ENCODE measurements at places on chromosomes 6 and 20. TPM values are rescaled to one million over a fixed set of nuclear protein-coding genes. Genes with fewer than 3 reads are reported as not detected.

Gene CD83
- 10.0 TPM for total RNA-seq

Gene EGFL8
- total RNA-seq: 9.8 TPM

GRCh38 chr20:50821994-50822393, 27.1 kb downstream of the BCAS4 start:
- no peak for DNase-seq

Gene PGC
- not detected for total RNA-seq

Gene PPT2
- 17.1 TPM for total RNA-seq

DNA sequence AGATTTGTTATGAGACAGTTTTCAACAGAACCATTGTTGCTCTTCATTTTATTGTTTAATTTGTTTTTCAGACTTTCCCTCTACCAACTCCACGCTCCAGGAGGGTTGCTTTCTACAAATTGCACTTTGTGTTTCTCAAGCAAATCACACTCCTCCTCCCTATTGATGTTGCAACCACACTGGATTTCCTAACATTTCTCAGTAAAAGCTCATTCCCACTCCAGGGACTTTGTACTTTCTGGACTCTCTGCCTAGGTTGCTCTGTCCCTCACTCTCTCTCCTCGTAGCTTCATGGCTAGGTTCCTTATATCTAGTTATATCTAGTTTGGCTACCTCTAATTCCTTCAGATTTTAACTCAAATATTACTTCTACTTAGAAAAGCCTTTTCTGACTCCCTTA, 20.3 kb downstream of the PGK2 start:
- DNase-seq: no peak

- DNase-seq: no peak
Measured at GRCh38 chr6:150238336-150238741, 95.5 kb downstream of the PPP1R14C start.

DNA sequence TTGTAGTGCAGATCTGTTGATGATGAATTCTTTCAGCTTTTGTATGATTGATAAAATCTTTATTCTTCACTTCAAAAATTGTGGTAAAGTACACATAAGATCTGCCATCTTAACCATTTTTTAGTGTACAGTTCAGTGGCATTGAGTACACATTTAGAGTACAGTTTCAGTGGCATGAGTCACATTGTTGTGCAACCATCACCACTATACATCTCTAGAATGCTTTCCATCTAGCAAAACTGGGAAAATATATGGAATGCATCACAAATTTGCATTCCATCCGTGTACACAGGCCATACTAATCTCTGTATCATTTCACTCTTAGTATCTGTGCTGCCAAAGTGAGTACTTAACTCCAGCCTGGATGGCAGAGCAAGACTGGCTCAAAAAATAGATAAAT, 28.7 kb downstream of the SIRPD start:
- no peak for DNase-seq

All from activated CD8-positive, alpha-beta T cell treated with anti-CD3 and anti-CD28 coated beads, Interleukin-2, amount 10 ng/mL, durations not matched to agents 7 days and 5 days (primary cell).